ENCODE measurements at places on chromosomes 12 and 14.
A peak's percentile ranks its signal among the peaks of the same experiment; 100 is the strongest.

DNA sequence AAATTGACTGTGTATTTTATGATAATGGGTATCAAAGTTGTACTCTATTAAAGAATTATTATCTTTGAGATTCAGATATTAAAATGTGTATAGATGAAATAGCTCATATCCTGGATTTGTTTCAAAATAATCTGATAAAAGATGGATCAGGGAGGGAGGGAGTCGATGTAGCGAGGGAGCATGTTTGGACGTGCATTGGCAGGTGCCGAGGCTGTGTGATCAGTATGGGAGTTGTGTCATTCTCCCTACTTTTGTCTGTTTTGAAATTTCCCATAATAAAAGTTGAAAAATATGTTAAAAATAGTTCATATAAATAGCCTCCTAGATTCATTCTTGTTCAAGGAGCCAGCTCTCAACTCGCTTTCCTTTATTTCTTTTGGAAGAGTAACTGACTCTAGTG is 171.6 kb upstream of the HIF1A start:
- DNase-seq, result no peak

GRCh38 chr12:64716839-64717455 is 42.3 kb downstream of the GNS start:
- peak; percentile 57 for DNase-seq

- DNase-seq, result no peak
These were observed 202.5 kb upstream of the LRIG3 start for GRCh38 chr12:59122784-59123183.

- DNase-seq, result peak; percentile 29
These were observed 10.5 kb downstream of the NTF3 start for GRCh38 chr12:5442251-5443006.

DNA sequence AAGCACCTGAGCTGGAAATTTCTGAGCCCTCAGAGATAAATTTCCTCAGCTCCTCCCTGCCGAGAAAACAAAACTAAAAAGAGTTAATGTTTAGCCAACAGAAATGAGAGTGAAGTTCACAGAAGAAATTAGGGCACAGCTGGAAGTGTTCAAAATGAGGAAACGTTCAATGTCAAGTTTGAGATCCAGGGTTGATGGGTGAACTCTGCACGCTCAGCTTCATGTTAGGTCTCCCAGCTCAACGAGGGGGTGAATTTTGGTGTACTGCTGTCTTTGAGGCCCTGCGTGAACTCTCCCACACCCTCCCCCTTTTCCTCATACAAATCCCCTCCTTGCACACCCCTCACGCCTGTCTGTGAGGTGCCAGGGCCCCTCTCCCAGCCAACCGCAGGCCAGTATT is 13.3 kb upstream of the OAS3 start:
- no peak for DNase-seq

All from MG63 (cell line).